Articular chondrocyte of knee joint (primary cell): ENCODE measurements at places on chromosomes 4 and X. TPM values are rescaled to one million over a fixed set of nuclear protein-coding genes. Genes with fewer than 3 reads are reported as not detected.

Gene BEND4
- 0.11 TPM in 1 of 2 replicates, not detected in the other for total RNA-seq

Gene CENPVL2
- total RNA-seq = not detected in 2 replicates

Gene HSFX2
- 0.22 TPM in 1 of 2 replicates, not detected in the other for total RNA-seq

Gene RAB33A
- 1.5 and 3.7 TPM in 2 replicates for total RNA-seq

Gene MAGEA2
- total RNA-seq = not detected in 2 replicates

Gene LDOC1
- 5.0 and 6.0 TPM in 2 replicates for total RNA-seq

Gene ARX
- not detected in 2 replicates for total RNA-seq

Gene PRPS2
- 19.7 and 25.9 TPM in 2 replicates for total RNA-seq

Gene P2RY8
- total RNA-seq = not detected in 2 replicates

Gene TRAPPC11
- total RNA-seq = 71.1 and 89.9 TPM in 2 replicates

Gene PCSK1N
- 0.13 and 0.32 TPM in 2 replicates for total RNA-seq

Gene USP17L28
- total RNA-seq = not detected in 2 replicates

Gene TMEM35A
- 0.52 and 0.86 TPM in 2 replicates for total RNA-seq

Gene MAP3K15
- total RNA-seq = not detected in 2 replicates

Gene UGT2B10
- total RNA-seq = not detected in 2 replicates

Gene NPNT
- total RNA-seq = 0.11 TPM in 1 of 2 replicates, not detected in the other

Gene RNF175
- 0.26 TPM in 1 of 2 replicates, not detected in the other for total RNA-seq

Gene ARHGEF38
- total RNA-seq = not detected in 2 replicates
